NCI-H1694 treated with DMSO at 0.1 percent for 48 hours (cell line): ENCODE measurements at places on chromosomes 4 and X.

GRCh38 chr4:174204164-174204831 lies 79.2 kb downstream of the FBXO8 start:
- no peak for DNase-seq

- DNase-seq, result no peak
Measured at GRCh38 chrX:67624325-67624724, 80.5 kb downstream of the AR start.

DNA sequence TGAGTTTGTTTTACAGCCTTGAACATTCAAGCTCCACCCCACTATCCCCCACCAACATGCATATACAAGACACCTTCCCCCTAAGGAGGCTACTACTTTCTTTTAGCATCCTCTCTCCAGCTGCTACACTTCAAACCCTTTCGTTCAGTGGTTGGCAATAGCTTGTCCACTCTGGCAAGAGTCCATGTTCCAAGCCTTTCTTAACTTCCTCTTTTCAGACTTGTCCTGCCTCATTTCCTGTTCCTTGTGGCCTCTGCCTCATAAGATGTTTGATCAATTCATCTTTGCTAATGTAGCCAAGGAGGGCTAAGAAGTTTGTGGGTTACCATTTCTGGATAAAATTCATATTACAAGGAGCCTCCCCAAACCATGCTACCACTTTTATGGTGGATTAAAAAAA lies 20.8 kb upstream of the ZCCHC12 start:
- no peak for DNase-seq

DNA sequence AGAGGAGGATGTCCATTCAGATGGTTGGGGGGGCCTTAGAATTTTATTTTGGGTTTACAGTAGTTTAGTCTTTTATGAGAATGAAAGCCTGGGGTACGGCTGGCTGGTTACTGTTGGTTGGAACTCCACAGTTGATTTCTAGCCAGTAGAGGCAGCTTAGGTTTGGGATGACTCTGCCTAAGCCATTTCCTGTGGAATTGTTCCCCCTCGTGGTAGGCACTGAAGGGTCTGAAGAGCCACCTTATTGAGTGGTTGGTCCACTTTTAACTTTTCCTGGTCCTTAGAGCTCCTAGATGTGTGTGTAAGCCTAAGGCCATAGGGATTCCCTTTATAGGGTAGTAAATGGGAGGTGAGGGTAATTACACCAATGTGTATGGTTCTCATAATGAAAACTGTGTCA lies 19.7 kb downstream of the SPIN3 start:
- DNase-seq, result no peak

- no peak for DNase-seq
Measured at GRCh38 chrX:20067709-20068561, 48.8 kb downstream of the MAP7D2 start.

DNA sequence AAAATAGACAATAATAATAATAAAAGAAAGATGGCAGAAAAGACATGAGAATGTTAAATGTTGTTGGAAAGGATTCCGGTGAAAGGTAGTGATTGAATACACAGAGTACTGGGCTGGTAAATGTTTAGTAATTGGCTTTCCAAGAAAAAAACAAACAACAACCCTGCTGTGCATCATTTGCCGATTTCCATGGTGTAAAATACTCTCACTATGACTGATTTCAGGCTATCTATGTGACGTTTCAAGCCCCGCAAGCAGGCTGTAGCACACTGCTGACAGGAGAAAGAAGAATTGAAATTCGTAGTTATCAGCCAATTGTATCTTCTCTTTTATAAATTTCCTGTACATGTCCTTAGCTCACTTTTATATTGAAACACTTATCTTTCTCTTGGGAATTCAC lies 13.6 kb upstream of the SEPTIN6 start:
- DNase-seq, result no peak

DNA sequence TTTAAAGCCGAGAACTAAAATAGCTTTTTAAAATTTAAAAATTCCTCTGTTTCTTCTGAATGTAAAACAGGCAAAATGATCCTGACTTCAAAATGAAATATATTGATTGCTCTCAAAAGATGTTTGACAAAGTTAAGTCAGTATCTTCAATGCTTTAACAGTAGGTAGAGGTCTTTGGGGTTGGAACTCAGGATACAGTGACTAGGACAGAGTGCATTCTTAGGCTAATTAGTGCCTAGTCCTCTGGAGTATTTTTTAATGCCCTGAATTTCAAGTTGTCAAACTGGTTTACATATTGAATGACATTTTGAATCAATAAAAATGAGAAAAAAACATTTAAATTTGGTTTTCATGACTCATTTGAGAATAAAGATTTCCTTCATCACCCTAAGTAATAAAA lies 877.3 kb downstream of the ADGRL3 start:
- no peak for DNase-seq

DNA sequence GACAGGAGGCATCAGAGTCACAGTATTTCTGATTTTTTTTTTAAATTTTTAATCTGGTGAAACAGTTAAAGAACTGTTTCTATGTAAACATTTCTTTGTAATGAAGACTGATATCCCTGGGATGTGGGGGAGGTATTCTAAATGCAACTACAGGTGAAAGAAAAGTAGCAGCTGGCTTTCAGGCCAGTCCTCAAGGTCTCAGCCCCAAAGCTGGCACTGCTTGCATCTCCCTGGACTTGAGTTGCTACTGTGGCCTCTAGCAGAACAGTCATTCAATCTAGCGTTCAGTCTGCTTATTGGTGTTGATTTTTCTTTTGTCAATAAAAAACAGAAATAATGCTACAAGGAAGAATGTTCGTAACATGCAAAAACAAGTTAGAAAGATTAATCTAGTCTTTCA lies 4.9 kb downstream of the MBNL3 start:
- DNase-seq, result no peak
